Vagina (tissue), 2 donors: ENCODE measurements at places on chromosomes 4 and X.

DNA sequence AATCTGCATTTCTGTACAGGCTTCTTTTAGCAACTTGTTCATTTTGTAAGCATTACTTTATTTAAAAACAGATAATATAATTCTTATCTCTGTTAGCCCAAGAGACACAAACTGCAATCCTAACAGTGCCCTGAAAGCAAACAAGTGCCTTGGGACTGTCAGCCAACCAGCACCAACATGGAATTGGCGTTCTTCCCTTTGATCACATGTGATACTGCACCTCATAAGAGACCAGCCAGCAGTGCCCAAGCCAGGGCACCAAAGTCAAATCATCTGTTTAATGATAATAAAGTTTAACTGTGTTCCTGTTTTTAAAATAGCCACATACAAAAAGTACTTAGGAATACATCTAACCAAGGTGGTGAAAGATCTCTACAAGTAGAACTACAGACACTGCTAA is 223.2 kb downstream of the PRDM5 start:
- no peak for DNase-seq

DNA sequence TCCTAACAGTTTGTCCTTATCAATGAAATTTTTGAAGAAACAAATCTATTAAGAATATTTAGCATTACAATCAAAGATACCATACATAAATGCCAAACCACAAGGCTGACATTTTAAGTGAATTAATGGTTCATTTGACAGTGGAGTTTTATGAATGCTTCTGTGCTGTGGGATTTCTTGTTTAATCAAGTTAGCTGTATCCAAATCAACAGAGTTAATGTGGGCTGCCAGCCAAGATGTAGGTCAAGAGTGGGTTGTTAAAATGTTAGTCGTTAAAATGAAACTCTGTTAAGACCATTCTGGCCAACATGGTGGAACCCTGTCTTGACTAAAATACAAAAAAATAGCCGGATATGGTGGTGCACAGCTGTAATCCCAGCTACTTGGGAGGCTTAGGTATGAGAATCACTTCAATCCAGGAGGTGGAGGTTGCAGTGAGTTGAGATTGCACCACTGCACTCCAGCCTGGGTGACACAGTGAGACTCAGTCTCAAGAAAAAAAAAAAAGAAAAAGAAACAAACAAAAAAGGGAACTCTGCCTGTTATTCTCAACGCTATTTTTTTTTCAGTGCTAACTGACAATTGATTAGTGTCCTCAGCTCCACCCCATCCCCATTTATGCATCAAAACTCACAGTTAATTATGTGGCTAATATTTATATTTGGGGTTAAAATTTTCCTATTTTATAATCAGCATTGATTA is 20.2 kb downstream of the GPAT3 start:
- no peak for DNase-seq

GRCh38 chr4:168537571-168537970 is 40.7 kb downstream of the PALLD start:
- no peak for DNase-seq

DNA sequence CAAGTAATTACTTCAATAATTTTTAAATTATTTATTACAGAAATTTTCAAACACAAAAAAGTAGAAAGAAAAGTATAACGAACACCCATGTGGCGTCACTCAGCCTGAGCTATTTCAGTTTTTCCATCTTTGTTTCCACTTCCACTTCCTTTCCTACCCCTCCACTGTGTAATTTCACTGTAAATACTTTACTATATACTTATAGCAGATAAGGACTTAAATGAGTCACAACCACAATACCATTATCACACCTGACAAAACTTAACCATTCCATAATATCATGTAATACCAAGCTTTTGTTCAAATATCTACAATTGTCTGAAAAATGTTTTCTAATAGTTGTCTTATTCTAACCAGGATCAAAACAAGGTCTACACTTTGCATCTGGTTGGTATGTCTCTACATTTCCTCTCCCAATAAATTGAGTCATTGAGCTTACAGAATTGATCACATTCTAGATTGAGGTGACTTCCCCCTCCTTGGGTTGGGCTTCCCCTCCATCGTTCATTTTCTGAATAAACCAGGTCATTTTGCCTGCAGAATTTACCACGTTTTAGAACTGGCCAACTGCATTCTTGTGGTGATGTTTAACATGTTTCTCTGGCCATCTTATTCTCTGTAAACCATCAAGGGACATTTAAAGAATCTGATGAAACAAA is 48.7 kb downstream of the ATP10D start:
- no peak for DNase-seq

DNA sequence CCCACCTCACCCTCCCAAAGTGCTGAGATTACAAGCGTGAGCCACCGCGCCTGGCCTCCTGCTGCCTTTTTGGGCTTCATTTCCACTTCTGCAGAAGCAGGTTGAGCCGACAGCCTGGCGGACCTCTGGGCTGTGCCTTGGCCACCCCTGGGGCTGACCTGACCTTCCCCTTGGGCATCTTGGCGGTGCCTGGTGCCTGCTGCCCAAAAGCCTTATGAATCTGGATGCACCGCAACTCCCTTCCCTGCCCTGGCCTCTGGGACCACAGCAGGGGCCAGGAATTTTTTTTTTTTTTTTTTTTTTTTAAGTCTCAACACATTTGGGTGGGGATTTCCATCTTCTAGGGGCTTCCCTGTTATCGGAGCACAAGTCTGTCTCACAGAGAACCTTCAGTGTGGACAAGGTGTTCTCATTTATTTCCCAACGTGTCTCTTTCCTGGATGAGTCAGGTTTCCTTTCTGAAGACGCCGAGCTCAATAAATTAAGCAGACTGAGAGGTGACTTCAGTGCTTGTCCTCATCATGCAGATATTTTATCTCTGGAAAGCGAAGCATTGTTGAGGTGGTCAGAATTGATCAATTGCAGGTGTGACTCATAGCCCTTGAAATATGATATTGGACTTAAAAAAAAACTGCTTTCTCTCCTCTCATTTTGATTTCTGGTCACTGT is 79.7 kb downstream of the SHROOM2 start:
- DNase-seq: no peak

- no peak for DNase-seq
These were observed 76.5 kb downstream of the KCNIP4 start for GRCh38 chr4:21872101-21872500.

DNA sequence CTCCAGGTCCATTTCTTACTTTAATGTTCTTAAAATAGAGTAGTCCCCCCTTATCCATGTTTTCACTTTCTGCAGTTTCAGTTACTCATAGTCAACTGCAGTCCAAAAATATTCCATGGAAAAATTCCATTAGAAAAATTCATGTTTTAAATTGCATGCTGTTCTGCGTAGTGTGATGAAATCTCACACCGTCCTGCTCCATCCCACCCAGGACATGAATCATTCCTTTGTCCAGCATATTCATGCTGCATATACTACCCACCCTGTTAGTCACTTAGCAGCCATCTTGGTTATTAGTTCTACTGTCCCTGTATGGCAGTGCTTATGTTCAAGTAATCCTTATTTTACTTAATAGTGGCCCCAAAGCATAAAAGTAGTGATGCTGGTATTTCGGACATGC is 5.4 kb upstream of the PDLIM5 start:
- DNase-seq: no peak

DNA sequence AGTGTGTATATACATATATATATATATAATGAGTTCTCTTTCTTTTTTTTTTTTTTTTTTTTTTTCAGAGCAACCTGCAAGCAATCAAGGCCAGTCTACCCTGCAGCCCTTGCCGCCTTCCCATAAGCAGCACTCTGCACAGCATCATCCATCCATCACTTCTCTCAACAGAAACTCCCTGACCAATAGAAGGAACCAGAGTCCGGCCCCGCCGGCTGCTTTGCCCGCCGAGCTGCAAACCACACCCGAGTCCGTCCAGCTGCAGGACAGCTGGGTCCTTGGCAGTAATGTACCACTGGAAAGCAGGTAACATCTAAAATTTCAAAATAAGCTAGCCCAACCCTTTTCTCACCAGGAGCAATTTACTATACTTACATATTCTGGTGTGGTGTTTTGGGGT is 316.3 kb downstream of the DCTD start:
- no peak for DNase-seq

GRCh38 chr4:183099537-183100297 is 660 bp downstream of the WWC2 start:
- no peak for DNase-seq

- no peak for DNase-seq
These were observed 37.1 kb downstream of the TMEM150C start for GRCh38 chr4:82524570-82525152.

GRCh38 chr4:38050560-38051350 is 90.6 kb downstream of the PTTG2 start:
- no peak for DNase-seq

DNA sequence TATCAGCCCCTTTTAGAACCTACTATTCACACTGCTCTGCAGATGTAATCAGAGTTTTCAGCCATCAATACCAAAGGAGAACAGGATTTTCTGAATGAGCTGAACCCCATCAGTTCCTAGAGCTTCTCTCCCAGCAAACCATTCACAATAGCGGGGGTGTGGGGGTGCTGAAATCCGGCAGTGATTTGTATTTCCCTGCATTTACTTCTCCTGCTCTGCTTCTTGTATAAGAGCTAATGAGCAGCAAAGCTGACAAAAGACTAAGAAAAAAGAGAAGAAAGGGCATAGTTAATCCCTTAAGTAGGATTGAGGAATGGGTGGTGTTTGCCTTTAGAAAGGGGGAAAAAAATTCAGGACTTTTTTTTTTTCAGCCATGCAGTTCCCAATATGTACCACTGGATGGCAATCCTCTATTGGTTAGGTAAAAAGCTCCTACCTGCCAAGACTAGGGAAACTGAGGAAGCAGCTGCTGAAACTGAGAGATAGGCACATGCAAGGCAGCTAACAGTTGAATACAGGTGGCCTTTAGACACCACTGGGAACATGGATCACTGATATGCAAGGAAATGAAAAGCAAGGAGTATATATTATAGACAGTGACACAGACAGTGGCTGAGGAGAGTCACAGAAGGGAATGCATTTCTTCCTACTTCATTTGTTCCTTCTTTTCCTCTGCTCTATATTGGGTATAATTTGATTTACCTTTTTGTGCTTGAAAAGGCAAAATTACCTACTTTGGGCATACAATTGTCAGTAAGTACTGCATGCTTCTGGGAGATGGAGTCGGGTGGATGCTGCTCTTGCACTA is 217.9 kb downstream of the HS6ST2 start:
- no peak for DNase-seq

- no peak for DNase-seq
These were observed 1012.9 kb downstream of the RAB28 start for GRCh38 chr4:12471193-12471592.

- DNase-seq: no peak
These were observed 56.8 kb downstream of the ARHGAP24 start for GRCh38 chr4:85531560-85532341.

DNA sequence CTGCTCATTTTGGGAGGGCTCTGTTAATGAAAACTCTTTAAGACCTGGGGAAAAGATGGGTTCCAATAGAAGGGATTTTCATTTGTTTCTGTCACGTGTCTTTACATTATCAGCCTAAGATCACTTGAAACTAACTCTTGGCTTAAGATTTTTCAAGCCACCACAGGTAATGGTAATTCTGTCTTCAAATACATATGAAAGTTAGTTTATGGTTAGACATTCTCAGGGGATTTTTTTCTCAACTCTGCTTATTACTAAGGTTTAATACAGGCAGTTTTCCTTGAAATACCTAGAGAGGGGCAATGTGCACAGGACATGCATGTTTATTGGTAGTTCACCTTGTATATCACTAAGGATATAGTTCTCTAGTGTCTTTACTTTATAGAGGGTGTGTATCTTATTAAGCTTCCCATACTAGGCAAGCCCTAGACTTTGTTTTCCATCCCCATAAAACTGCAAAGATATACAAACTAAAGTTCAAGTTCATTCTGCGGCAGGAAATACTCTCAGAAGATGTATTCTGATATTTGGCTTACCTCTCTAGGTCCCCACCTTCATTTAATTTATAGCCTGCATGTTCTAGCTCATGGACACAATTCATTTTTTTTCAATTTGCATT is 38.2 kb upstream of the MYOZ2 start:
- DNase-seq: no peak

DNA sequence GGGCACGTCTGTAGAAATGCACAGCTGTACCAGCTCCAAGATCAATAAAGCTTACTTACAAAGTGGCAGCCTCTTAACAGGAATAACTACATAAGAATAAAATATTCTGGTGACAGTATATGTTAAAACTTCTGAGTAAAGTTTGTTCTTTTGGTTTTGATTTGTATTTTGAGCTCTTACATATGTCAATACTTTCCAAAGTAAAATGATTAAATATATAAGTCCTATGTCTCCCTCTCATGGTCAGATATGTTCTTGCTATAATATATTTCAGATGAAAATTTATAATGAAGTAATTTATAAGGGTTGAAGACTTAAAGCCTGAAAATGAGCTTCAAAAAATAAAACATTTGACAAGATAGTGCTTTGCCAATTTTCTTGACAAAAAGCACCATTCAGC is 254.4 kb downstream of the NPFFR2 start:
- DNase-seq: no peak

DNA sequence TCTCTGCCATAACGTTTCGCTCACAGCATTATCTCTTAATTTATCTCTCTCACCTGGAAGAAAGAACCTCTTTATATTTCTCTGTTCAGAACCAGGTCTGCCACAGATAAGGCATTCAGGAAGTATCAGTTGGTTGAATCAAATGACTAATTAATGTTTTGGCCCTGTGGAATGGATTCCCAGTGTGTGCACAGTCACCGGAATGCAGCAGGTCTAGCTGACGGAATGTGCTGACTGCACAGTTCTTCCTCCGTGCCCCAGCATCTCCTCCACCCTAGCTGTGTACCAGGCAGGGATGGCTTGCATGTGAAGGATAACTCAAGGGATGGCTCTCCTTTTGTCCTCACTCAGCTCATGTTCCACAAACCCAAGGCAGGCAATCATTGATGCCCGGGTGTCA is 141.8 kb upstream of the MSX1 start:
- DNase-seq: no peak

DNA sequence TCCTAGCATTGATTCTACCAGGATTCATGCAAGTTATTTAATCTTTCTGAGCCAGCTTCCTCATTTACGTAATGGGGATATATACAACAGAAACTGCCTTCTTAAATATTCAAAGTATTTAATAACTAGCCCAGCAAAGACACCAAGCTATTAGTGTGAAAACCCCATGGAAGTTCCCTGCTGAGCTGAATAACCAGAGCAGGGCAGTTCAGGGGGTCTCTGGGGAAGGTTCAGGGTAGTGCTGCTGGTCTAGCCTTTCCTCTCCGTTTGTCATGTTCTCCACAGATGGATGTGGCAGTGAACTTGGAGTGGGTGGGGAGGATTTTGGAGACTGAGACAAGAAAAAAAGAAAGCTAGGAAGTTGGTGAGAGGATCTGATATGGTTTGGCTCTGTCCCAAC is 240.8 kb upstream of the TAPT1 start:
- DNase-seq: no peak

DNA sequence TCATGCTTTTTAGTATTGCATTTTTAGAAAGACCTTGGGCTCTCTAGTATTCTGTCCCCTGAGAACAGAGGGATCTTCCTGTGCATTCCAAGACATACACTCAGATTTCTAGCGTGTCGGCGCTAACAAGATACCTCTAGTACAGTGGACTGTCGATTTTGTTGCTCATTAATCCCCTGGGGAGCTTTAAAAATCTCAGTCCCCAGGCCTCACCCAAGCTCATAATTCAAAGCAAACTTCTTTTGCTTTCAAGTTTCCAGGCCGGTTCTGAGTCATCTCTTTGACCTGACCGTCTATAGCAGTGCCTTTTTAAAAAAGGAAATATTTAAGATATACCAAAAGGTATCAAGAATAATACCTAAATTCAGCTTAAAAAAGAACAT is 137.0 kb downstream of the AMMECR1 start:
- DNase-seq: no peak
